Stimulated activated CD8-positive, alpha-beta memory T cell treated with anti-CD3 and anti-CD28 coated beads, Interleukin-4, amount 100 ng/mL, for 1 hour (primary cell): ENCODE measurements at places on chromosomes 3 and 15.

- no peak for DNase-seq
Observed at GRCh38 chr3:117165601-117166051, 456.0 kb downstream of the TUSC7 start.

GRCh38 chr3:50630877-50631276 is 13.9 kb downstream of the MAPKAPK3 start:
- no peak for DNase-seq

DNA sequence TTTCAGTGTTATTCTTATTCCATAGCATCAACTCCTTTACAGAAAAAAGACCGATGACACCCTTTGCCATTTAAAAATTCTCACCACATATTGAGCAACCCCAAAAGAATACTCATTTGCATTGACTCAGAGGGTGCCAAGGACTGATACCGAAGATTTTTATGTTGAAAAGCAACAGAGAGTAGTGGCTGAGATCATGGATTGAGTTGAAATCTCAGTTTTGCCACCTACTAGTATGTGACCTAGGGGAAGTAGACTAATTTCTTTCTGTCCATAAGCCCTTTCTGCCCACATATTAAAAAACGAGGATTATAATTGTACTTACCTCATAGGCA is 313.9 kb upstream of the SATB1 start:
- DNase-seq, result no peak

DNA sequence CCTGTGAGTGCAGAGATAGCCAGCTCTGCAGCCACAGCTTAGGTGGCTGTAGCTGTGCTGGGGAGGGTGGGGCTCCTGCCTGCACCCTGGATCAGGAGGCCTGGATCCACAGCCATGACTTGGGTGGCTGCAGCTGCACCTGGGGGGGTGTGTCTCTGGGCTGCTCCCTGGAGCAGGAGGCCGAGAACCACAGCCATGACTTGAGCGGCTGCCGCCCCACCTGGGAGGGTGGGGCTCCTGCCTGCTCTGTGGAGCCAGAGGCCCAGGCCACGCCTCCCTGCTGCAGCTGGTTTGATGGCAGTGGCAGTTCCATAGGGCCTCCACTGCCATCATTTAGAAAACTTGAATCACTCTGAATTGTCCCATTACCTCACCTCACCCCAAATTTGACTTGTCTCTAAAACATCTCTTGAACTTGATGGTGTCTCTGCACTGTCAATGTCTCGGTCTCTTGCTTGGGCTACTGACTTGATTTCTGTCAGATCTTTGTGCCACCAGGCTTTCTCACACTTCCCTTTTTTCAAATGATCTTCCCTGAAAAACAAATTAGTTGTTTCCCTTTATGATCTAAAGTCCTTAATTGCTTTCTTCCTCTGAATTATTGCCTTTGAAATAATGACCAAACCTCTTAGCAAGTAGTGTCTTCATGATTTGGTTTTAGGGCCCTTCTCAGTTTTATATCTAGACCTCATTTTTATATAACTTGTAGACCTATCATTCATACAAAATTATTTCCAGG is 313.2 kb upstream of the MME start:
- no peak for DNase-seq

DNA sequence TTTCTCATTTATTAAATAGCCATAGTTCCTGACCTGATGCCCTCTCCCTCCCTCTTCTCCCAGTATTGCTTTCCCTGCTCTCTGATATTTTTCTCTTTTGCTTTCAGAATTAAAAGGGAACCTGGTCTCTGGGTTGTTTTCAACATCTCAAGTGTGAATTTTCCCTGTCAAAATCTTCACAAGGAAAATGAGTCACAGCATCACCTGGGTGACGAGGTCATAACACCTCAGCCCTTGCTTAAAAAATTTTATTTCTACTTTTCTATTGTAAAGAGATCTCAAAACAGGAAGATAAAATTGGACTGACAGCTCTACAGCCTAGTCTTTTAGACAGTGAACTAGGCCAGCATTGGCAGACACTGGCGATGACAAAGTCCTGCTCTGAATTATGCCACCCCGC is 40.1 kb downstream of the GAP43 start:
- no peak for DNase-seq

DNA sequence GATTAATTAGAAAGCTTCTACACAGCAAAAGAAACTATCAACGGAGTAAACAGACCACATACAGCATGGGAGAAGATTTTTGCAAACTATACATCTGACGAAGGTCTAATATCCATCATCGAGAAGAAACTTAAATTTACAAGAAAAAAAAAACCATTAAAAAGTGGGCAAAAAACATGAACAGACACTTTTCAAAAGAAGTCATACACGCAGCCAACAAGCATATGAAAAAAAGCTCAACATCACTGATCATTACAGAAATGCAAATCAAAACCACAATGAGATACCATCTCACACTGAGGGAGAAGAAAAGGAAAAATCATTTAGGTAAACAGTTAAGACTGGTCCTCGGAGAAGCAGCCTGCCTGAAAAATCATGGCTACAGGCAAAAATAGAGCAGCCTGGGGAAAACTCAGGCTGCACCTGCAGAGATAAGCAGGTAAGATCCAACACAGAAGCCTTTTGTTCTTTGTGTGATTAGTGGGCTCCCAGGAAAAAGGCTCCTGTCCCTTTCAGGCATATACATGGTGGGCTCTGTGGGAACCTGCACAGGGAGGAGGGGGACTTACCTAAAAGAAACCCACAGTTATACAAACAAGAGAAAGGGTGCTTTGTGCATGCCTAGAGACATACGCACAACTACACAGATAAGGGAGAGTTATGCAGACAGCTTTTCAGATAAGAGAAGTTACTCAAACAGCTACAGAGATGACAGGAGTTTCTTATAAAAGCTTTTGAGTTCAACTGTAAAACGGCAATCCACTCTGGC is 49.3 kb downstream of the C3orf70 start:
- DNase-seq, result no peak

- DNase-seq, result no peak
Observed at GRCh38 chr3:186413615-186414415, 51.8 kb upstream of the DGKG start.

- no peak for DNase-seq
Observed at GRCh38 chr3:100893108-100893507, 100.1 kb downstream of the ABI3BP start.

- no peak for DNase-seq
Observed at GRCh38 chr3:106006001-106006400, 137.2 kb upstream of the CBLB start.

DNA sequence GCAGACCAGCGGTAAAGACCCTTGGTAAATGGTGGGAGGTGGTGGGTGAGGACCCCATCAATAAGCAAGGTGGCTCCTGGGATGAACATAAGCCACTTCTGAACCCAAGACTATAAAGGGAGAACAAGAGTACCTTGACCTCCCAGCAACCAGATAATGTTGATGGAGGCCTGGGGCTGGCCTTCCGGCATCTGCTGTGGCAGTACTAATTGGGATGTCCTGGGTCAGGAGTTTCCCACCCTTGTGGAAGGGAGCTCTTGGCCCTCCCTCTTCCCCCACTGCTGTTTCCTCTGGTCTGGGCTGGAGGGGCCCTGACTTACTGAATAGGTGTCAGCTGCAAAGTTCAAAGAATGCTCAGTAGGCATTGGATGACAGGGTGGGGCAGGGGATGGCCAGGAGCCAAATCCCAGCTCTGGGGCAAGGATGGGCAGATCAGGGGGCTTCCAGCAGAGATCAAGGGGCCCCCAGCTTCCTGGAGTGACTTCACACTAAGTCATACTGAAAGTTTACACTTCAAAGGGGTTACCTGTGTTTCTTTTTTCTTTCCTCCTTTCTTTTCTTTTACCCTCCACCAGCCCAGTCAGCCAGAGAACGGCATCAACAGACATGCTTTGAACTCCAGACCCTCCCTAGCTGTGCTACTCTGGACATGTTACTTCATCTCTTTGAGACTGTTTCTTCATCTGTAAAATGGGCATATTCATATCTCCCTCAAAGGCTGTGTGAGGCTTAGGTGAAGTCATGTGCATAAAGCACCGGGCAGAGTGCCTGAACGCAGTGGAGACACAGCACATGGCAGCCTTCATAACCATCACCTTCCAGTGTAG is 1.5 kb downstream of the RBP1 start:
- no peak for DNase-seq
